ENCODE measurements at places on chromosomes 7 and 10.

DNA sequence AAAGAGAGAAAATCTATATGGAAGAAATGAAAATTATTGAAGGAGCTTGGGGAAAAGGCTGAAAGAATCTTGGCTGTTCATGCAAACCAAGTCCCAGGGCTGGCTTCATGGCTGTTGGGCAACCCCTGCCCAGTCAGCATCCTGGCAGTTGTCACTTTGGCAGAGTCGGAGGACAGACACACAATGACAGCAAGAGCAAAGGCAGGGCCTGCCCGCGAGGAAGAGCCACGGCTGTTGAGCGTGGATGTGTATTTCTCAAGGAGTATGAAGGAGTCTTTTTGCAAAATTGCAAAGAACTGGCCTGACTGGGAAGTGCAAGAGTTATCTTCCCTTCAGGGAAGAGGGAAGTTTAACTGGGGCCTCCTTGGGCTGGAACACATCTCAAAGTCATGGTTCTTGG, 11.7 kb downstream of the PTPRE start:
- DNase-seq: no peak

DNA sequence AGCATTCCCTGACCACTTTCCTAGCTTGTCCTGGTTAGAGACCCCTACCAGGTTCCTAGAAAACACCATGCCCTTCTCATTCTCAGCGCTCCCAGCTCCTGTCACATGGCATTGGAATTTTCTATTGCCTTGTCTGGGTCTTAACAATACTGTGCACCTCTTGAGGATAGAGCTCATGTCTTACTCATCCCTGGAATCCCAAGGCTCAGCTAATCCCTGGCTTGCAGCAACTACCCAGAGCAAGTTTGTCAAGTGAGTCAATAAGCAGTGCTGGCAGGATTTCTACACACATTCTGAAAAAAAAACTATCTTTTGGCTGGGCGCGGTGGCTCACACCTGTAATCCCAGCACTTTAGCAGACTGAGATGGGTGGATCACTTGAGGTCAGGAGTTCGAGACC, 11.7 kb upstream of the PRDX3 start:
- DNase-seq: no peak

GRCh38 chr7:22154143-22154529, 202.8 kb downstream of the RAPGEF5 start:
- DNase-seq: no peak

DNA sequence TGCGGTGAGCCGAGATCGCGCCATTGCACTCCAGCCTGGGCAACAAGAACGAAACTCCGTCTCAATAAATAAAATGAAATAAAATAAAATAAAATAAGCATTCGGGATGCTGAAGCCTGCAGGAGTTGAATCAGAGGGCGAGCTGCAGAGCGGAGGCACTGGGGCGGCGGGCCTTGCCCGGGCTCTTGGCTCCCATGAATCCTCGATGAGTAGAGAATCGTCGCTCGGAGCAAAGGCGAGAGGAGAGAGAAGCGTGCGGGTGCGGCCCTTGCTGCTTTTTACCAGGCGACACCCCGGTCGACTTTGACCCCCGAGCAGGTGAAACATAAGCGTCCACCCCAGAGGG, 168.3 kb downstream of the UBE2H start:
- DNase-seq: no peak

GRCh38 chr10:12847361-12847975, 154.0 kb downstream of the CCDC3 start:
- DNase-seq: no peak

DNA sequence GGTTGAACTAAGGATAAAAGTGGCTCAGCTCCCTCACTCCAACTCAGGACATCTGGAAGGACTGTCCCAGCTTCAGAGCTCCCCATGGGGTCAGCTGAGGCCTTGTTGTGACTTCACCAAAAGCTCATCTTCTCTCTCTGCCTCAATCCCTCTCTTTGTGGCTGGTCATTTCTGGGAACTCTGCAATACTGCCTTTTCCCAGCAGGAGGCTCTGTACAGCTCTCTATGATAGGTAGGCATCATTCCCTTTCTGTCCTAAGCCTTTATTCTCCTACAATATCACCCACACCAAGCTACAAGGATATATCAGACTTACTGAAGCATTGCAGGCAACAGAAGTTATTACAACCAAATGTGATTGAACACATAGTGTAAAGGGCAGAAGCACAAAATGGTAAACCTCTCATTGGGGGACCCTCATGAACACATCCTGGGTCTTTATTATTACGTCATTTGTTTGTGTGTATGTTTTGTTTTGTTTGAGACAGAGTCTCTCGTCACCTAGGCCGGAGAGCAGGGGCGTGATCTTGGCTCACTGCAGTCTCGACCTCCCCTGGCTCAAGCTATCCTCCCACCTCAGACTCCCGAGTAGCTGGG, 36.7 kb upstream of the PRPS1L1 start:
- no peak for DNase-seq

DNA sequence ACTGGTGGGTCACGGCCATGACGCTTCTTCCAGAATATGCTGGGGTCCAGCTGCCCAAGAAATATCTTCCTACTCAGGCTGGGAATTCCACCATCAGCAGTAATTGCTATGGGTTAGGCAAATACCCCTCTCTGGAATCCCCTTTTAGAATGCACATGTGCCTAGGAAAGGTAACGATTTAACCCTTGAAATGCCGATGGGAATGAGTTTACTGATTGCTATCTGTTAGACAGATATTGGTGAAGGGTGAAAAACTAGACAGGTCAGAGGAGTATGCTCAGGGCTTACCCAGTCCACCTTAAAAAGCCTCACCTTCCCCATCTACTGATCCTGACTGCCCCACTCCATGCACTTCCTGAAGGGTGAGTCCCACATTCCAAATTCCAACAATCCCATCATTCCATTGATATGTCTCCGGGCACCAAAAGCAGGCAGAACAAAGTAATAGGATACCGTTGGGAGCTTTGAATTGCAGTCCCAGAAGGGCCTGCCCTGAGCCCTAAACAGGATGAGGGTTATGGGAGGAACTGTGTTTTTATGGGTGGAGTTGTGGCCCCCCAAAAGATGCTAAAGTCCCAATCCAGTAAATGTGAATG, 59.3 kb downstream of the DLG5 start:
- DNase-seq: no peak

DNA sequence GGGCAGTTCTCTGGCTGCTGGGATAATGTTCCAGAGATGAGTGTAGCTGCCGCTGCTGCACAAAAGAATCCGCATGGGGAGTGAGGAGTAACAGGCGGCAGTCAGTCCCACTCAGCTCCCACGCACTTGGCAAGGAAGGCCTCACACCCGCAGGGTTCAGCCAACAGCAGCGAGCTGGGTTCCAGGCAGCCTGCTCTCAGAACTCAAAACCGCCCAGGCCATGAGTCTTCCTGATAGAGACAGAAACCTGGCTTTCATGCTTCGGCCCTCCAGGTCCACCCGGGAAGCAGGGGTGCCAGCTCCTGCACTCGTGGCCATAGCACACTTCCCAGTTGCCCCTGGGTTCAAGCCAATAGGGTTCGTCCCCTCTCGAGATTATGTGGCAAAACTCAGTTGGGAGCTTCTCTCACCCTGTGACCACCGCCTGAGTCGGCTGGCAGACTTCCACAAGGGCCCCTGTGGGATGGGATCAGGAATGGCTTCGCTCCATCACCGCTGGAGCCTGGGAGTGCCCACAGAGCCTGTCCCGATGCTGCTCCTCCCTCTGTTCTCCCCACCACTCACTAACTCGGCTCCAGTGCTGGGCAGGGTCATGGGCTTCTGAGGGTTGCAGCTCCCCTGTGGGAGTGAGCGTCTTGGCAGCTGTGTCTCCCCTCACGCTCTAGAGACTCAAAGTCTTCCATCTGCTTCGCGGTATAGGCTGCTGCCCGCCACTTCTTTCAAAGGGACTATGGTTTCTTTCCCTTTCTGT, 20.6 kb downstream of the CLRN3 start:
- no peak for DNase-seq

DNA sequence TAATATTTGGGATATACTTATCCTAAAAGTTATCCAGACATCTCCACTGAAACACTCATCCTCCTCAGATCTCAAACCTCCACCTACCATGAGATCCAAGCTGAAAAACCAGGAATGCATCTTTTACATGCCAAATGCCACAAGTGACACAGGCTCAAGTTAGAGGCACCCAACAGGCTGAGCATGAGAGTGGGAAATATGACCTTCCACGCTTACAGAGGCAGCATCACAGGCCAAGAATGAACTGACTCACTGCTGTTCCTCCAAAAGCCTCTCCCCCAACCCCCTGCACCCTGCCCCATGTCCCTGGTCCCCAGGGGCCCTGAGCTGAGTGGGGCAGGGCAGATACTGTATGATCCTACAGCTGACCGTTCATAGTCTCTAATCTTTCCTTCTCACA, 4.8 kb upstream of the MTPAP start:
- DNase-seq: no peak

DNA sequence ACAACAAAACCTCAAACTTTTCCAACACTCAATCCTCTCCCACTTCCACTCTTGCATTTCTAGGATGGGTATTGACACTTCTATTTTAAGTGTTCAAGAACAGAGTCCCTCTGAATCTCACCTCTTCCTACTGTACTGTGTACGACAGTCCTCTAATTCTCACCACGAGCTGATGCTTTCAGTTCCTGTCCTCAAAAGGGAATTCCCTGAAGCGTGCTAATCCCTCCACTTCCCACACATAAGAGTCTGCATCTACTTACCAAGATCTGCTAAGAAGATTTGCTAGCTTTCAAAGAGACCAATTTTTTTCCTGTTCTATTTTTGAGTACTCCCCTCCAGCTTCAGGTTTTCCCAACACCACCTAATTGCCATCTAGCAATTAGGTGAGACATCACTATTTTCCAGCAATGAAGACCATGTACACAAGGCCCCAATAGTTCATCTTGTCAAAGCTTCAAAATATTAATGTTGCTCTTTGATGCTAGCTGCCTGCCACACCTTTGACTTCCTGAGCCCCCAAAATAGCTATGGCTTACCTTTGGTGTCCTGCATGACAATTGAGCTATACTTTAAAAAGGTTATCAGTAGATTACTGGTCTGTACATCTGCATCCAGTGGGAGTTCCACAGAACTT, 54.4 kb downstream of the ARMH3 start:
- no peak for DNase-seq

DNA sequence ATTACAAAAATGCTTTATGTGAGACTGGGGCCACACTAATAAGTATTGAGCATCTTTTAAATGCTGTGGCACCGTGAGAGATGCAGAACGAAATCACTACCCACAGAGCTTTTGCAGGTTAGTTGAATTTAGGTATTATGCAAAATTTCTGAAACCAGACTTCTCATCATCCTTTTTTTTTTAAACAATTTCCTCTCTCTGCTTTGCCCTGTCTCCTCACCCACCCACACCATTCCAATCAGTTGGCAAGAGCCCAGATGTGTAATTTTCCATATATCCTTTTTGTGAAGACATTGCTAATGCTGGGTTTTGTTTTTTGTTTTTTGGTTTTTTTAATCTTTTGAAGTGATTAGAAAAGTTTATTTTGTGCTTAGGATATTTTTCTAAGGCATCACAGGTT, 1.1 kb downstream of the YAE1 start:
- DNase-seq: no peak

DNA sequence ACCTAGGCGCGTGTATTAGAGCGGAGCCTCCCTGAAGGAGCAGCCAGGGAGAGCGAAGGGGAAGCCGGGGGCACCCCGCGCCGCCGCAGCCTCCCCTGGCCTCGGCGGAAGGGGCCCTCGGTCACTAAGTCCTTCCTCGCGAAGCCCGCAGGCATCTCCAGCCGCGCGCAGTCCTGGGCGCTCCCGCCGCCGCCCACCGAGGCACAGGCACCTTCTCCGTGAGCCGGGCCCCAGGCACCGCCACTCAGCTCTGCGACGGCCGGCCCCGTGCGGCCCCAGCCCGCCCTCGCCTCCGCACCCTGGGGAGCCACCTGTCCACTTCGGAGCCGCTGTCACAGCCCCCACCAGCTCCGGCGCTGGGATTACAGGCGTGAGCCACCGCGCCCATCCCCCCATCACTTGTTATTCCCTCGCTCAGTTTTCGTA, 80.8 kb downstream of the ZNF467 start:
- no peak for DNase-seq

DNA sequence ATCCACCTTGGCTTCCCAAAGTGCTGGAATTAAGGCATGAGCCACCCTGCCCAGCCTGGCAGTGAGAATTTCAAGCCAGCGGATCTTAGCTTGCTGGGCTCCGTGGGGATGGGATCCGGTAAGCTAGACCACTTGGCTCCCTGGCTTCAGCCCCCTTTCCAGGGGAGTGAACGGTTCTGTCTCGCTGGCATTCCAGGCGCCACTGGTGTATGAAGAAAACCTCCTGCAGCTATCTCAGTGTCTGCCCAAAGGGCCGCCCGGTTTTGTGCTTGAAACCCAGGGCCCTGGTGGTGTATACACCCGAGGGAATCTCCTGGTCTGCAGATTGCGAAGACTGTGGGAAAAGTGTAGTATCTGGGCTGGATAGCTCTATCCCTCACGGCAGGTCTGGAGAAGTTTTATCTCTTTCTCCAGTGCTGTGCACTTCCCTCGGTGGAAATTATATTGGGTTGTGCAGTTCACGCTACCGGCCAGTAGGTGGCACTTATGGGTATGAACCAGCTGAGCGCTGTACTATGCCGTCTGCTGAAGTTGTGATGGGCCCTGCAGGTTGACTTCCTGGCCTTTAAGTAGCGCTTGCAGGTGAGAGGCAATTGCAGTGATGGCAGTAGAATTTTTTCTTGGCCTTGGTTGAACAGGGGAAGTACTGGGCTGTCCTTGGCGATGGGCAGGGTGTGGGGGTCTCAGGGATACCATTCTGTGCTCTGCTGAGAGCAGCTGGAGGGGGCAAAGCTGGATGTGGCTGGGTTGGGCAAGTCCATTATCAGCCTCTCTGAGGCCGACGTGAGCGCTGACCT, 138.0 kb upstream of the MTPN start:
- DNase-seq: no peak

DNA sequence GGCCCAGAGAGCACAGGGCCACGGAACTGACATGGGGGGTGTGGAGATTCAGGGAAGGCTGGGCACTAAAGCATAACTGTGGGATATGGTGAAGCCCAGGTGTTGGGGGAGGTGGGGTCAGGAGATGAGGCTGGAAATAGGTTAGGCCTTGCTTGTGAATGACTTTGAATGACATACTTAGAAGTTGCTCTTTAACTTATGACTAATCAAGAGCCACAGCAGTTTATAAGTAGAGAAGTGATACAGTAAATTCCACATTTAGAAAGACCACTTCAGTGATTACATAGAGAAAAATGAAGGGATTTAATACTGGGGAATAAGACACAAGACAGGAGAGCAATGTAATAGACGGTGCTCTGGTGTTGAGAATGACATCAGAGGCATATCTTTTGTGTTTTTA, 120.8 kb upstream of the SEC61G start:
- no peak for DNase-seq

DNA sequence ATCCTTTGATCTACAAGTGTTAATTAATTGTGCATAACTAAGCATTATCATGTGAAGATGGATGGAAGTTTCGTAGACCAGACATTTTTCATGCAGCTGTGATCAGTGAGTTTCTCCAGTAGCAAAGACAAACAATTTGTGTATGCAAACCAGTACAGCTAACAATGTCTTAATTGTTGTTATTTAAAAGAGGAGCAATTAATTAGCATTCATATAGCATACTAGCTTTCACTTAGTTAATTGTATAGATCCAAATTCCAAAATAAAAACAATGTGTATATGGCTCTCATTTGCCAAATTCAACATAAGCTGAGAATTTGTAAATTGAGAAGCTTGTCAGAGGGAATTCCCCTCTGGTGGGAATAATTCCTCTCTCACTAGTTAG, 22.6 kb upstream of the PRKCQ start:
- no peak for DNase-seq

GRCh38 chr7:30997316-30997715, 33.6 kb downstream of the GHRHR start:
- no peak for DNase-seq

All from activated naive CD8-positive, alpha-beta T cell treated with anti-CD3 and anti-CD28 coated beads, Interleukin-2, amount 50 U/mL, for 16 hours (primary cell).